ENCODE measurements at places on chromosomes 1 and 21.
A peak's percentile ranks its signal among the peaks of the same experiment; 100 is the strongest.

DNA sequence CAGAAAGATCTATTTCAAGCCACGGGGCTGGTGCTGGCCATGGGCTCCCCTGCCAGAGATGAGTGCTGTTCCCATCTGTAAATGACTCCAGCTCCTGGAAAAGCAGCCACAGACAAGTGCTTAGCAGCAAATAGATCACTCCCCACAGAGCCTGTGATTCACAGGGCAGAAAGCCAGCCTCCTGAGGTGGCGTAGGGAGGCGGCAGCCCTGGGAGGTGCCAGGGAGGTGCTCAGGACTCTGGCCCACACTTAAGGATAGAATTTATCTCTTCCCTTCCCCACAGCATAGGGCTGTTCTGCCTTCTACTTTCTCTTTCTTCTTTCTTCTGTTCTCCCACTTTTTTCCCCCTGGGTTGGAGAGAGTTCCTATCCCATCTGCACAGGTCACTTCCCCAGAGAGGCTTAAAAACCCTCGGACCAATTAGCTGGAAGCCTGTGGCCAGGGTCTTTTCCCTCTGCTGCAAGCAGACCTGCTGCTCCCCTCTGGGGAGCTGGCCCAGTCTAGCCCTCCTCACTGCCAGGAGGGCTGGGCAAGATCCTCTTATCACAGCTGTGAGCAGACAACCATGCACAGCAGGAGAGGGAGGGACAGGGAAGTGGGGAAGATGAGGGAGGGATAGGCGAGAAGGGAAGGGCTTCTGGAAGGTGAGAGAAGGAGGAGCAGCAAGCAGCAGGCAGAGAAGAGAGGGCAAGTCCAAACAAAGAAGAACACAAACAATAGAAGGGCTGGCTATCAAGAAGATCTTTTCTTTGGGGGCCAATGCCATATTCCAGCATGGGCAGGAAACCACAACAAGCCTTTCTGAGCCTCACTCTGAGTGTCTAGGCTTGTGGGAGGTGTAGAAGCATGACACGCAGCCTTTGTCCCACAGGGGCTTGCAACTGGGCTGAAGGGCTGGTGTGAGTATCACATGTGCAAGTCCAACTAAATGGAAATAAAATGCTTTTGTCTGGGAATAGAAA is 41.0 kb downstream of the KCND3 start:
- DNase-seq = peak; percentile 61

DNA sequence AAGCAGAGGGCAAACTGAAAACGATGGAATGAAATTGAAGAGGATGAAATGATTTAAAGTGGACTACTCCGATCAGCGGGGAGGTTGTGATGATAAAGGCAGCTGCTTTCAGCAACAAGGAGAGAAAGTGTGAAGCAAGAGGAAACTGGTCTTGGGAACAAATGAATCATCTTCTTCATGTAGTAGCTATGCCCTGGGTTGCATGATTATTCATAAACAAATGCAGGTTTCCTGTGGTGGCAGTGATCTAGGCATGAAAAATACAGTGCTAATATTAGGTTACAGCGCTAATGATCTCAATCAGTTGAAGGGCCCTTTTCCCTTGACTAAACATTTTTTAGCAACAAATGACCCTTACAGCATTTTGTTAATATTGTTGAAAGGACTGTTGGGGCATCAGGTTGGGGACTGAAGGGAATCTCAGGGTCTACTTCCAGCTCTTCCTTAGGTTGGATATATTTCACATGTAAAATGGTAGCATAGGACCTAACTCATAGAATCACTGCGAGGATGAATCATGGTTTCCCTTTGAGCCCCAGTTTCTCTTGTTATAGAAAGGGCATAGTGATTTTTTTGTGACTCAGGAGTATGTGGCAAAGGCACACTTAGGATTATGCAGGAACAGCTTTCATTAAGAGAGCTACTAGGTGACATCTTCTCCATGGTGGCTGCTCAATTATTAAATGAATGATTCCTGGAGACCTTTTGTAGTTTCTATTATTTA is 1.9 kb upstream of the ZFYVE9 start:
- peak; percentile 83 for DNase-seq

GRCh38 chr1:107145637-107146036 is 4.8 kb downstream of the NTNG1 start:
- DNase-seq = no peak

- DNase-seq = no peak
Measured at GRCh38 chr1:44643721-44644334, 30.5 kb downstream of the TMEM53 start.

DNA sequence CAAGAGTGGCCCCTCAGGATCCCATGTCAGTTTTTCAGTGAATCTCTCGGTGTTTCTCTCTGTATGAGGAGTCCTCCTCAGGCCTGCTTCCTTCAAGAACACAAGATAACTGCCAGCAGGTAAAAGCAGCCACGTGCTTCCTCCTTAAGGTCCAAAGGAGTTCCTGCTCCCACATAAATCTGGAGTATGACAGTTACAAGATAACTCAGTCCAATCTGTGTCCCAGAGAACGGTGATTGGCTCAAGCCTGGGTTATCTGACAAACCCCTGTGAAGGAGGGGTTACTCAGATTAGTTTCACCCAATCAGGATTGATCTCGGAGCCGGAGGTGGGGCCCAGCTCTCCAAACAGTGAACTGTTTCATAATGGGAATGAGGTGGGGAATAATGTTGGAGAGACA is 5.8 kb upstream of the ANKRD13C start:
- DNase-seq = no peak

- DNase-seq = no peak
Measured at GRCh38 chr1:239221656-239222055, 164.7 kb upstream of the CHRM3 start.

- no peak for DNase-seq
Measured at GRCh38 chr1:41380979-41381691, 19.9 kb downstream of the FOXO6 start.

DNA sequence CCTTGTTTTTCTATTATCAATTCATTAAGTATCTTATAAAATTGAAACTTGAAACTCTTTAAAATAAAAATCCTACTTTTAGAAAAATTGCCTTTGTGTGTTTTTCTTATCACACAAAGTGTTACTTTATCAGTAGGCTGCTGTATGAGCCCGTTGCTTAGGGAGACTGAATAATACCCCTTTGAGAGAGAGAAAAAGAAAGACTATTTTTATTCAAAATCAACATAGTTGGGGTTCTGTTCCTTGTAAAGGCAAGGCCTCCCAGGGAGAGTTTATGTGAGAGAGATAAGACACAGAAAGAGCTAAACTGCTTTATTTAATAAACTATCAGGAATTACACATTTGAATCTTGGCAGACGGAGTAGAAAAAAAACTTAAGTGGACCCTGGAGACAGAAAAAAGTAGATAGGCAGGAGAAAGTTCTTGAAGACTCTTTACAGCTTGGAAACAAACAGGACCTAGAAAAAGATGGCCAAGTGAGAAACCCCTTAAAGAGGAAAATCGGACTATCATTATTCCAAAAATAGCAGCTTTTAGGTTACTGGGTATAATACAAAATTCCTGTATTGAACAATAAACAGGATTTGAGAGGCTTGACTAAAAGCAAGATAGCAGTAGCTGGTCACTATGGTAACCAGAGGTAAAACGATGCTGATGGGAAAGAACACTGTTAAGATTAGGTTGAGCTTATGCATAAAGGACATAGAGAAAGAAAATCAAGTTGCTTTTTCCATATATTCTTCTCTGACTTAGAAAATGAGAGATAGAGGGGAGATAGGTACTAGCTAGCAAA is 170.9 kb downstream of the LRRC7 start:
- no peak for DNase-seq

GRCh38 chr1:8797216-8797615 is 20.2 kb downstream of the RERE start:
- peak; percentile 35 for DNase-seq

- DNase-seq = no peak
Measured at GRCh38 chr1:17658837-17659236, 96.3 kb upstream of the ACTL8 start.

GRCh38 chr1:184418652-184419349 is 32.0 kb downstream of the C1orf21 start:
- DNase-seq = no peak

- DNase-seq = peak; percentile 82
Measured at GRCh38 chr1:33255347-33256220, 708 bp upstream of the ZNF362 start.

GRCh38 chr1:17306407-17306806 is 1.6 kb upstream of the PADI4 start:
- DNase-seq = no peak

DNA sequence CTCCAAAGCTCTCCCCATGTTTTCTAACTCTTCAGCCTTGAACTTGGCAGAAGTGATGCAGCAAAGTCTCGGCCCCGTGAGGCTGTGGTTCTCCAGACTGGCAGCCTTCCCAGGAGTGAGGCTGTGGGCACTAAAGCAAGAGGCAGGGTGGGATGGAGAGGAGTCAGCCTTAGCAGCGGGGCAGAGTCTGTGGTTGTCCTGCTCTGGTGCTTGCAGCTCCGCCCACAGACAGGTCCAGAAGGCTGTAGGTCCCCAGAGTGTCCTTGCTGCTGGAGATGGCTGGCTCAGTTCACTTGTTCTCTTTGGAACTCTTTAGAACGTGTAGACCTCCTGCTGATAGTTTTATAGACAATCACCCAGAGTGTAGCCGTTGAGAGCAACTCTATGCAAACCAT is 142.6 kb downstream of the AJAP1 start:
- DNase-seq = no peak

All from kidney tubule cell (primary cell).